ENCODE measurements at places on chromosomes 4 and X.
A peak's percentile ranks its signal among the peaks of the same experiment; 100 is the strongest.

- DNase-seq, result peak; percentile 13
These were observed 51.5 kb upstream of the TRPC3 start for GRCh38 chr4:122003335-122003734.

- no peak for DNase-seq
These were observed 433.6 kb downstream of the GASK1B start for GRCh38 chr4:157739242-157739641.

- DNase-seq, result no peak
These were observed 61.4 kb upstream of the TMEM150C start for GRCh38 chr4:82623121-82623683.

GRCh38 chr4:25884031-25884782, 21.4 kb upstream of the SEL1L3 start:
- DNase-seq, result peak; percentile 39

GRCh38 chr4:104868958-104869357, 277.7 kb upstream of the TET2 start:
- DNase-seq, result no peak

- peak; percentile 72 for DNase-seq
These were observed 20.6 kb downstream of the ZDHHC9 start for GRCh38 chrX:129823115-129823514.

DNA sequence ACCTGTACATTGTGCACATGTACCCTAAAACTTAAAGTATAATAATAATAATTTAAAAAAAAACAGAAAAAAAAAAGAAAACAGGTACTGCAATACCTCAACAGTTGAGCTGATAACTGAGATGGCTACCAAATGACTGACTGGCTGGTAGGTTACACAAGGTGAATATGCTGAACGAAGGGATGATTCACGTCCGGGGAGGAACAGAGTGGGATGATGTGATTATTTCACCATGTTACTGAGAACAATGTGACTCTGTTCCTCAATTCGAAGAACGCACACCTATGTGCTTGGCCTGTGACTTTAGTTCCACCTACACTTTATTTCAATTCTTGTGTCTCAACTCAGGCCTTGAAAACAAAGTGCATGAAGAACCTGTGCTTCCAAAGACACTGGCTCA, 111.7 kb downstream of the CXXC4 start:
- no peak for DNase-seq

- no peak for DNase-seq
These were observed 38.9 kb upstream of the TMPRSS11D start for GRCh38 chr4:67922697-67923096.

GRCh38 chr4:81049907-81050306, 19.4 kb downstream of the BMP3 start:
- DNase-seq, result no peak

GRCh38 chr4:61201561-61201960, 1.4 kb downstream of the ADGRL3 start:
- no peak for DNase-seq

DNA sequence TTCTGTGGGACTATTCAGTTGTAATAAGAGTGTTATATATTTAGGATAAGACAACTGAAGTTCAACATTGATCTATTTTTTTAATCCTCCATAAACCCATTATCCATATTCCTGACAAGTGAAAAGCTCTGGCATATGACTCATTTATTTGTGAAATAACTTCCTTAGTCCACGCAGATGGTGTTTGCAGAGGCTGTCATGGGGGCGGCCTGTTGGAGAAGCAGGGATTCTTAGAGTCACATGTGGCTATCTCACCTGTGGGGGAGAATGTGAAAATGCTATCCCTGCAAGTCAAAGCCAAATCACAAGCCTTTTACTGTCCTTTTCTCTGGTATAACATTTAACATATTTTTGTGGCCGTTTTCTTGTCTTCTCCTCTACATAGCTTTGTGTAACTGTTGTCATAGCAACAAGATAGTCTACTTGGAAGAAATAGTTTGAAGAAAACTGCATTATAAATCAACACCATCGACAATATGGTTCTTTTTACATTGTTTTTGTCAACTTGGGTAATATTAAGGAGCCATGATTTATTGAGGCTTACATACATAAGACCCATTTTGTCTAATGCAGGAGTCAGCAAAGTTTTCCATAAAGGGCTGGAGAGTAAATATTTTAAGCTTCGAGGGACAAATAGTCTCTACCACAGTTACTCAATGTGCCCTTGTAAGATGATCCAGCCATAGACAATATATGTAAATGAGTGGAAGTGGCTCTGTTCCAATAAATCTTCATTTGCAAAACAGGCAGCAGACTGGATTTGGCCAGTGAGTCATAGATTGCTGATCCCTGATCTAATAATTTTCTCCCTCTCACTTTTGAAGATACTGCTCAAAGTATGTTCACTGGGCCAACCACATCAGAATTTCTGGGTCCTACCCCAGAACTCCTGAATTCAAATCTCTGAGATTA, 395.0 kb downstream of the DTHD1 start:
- DNase-seq, result no peak

DNA sequence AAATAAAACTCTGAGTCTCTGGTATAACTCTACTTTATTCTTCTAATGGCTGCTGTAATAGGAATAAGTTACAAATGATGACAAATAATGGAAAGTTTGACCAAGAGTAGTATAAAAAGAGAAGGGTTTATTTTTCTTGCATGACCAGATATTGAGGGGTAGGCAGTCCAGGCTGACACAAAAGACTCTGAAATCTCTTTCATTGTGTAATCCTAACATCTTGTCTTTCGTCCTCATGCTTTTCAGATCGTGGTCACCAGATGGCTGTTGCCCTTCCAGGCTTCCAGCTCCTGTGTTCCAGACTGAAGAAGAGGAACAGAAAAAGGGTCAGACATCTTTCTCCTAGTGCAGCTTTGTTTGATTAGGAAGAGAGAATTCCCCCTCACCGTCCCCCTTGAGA, 176.9 kb upstream of the GK2 start:
- no peak for DNase-seq

DNA sequence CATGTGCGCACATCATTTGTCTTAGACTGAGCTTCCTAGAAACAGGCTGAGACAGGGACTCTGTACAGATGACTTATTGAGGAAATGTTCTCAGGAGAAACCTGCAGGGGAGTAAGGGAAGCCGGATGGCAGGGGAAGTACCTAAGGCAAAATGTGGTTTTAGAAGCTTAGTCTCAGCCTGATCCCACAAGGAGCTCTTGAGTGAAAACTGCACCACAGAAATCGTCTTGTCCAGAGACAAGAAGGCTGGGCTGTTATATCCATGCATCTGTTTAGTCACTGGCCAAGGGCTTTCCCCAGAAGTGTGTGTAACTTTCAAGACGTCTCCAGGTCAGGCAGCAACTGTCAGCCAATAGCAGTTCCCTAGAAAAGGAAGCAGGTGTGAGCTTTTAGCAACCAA, 86.0 kb downstream of the FUNDC1 start:
- no peak for DNase-seq

- DNase-seq, result no peak
These were observed 113.8 kb upstream of the RBPJ start for GRCh38 chr4:26206999-26207398.

GRCh38 chr4:105108971-105109370, 37.7 kb upstream of the TET2 start:
- DNase-seq, result no peak

- no peak for DNase-seq
These were observed 303.7 kb upstream of the IRS4 start for GRCh38 chrX:109040057-109040456.

GRCh38 chrX:141619336-141619735, 29.8 kb downstream of the SPANXA2 start:
- DNase-seq, result no peak

- DNase-seq, result peak; percentile 94
These were observed 37.0 kb upstream of the FAM156A start for GRCh38 chrX:52995135-52995986.

GRCh38 chr4:134160211-134160610, 41.4 kb downstream of the PABPC4L start:
- no peak for DNase-seq

GRCh38 chrX:1601051-1601767, 9.8 kb downstream of the AKAP17A start:
- DNase-seq, result no peak

DNA sequence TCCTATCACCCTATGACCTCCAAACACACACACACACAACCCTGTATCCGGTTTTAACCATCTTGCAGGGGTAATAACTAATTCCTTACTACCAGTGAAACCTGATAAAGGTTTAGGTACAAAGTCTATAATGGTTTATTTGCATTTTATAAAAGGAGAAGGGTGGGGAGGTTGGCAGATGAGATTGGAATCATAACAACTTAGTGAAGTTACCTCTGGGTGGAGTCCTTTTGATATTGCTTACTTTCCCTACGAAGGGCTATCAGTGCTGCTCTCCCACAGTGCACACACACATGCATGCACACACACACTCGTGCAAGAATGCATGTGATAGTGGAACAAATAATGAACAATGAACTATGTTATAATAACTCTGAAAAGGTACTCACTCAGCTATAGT, 56.1 kb downstream of the CCSER1 start:
- DNase-seq, result no peak

- no peak for DNase-seq
These were observed 53.2 kb downstream of the MXRA5 start for GRCh38 chrX:3293251-3293650.

- DNase-seq, result peak; percentile 60
These were observed 3.5 kb downstream of the EPGN start for GRCh38 chr4:74311696-74312313.

GRCh38 chr4:119873794-119874325, 192.8 kb downstream of the MAD2L1 start:
- no peak for DNase-seq

GRCh38 chrX:9899640-9900111, 67.5 kb upstream of the CLDN34 start:
- no peak for DNase-seq

- DNase-seq, result peak; percentile 72
These were observed 3.8 kb upstream of the CENPC start for GRCh38 chr4:67549123-67549522.
